ENCODE measurements at places on chromosomes 3 and 15. TPM values are rescaled to one million over a fixed set of nuclear protein-coding genes. Genes with fewer than 3 reads are reported as not detected.

- DNase-seq, result no peak
These were observed 188.6 kb downstream of the SHQ1 start for GRCh38 chr3:72659596-72659995.

- DNase-seq, result peak; percentile 7
These were observed 330.7 kb upstream of the TPM1 start for GRCh38 chr15:62711691-62712454.

DNA sequence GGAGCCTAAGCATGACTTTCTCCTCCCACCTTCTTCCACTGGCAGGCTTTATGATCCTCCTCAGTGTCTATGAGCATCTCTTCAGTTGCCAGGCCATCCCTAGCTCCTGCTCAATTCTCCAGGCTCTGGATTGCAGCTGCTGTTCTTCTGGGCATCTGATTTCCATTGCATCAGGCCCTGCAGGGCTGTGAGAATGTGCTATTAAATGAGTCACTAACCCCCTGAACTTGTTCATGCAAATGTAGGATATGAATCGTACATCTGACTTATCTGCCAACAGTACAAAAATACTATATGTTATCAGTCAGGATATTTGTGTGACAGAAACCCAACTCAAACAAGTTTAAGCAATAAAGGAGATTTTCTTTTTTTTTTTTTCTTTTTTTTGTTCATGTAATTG lies 11.9 kb downstream of the GPR176 start:
- peak; percentile 82 for DNase-seq

VILL gene
- 6.9 TPM for total RNA-seq

DUOXA1 gene
- not detected for total RNA-seq

RGMA gene
- total RNA-seq, result not detected

FANCD2OS gene
- total RNA-seq, result not detected

Data from endothelial cell of umbilical vein (primary cell).